ENCODE measurements at places on chromosomes 7 and 10. TPM values are rescaled to one million over a fixed set of nuclear protein-coding genes. Genes with fewer than 3 reads are reported as not detected.
A peak's percentile ranks its signal among the peaks of the same experiment; 100 is the strongest.

AKR1C1 gene
- 160 TPM for total RNA-seq

HSPA12A gene
- 13.6 TPM for total RNA-seq

PDCD4 gene
- total RNA-seq: 53.5 TPM

GRCh38 chr7:19113855-19114550 is 3.4 kb downstream of the TWIST1 start:
- peaks cover 32% of the 10 kb centered on the region for H3K4me1 ChIP-seq
- no peaks in the 10 kb centered on the region for H3K36me3 ChIP-seq
- no peak overlapping the region for H3K27ac ChIP-seq
- no peaks in the 10 kb centered on the region for H3K27me3 ChIP-seq
- H3K4me3 ChIP-seq: peak overlapping the region; percentile 92

GRCh38 chr7:67760971-67761370 is 764.3 kb downstream of the TYW1 start:
- H3K36me3 ChIP-seq: no peaks in the 10 kb centered on the region
- DNase-seq: no peak
- H3K4me3 ChIP-seq: no peak overlapping the region
- H3K27ac ChIP-seq: no peak overlapping the region
- no peaks in the 10 kb centered on the region for H3K27me3 ChIP-seq

- H3K36me3 ChIP-seq: no peaks in the 10 kb centered on the region
- no peak overlapping the region for H3K27ac ChIP-seq
- H3K4me3 ChIP-seq: no peak overlapping the region
- no peaks in the 10 kb centered on the region for H3K4me1 ChIP-seq
Observed at GRCh38 chr10:129977794-129978193, 13.7 kb upstream of the EBF3 start.

DNA sequence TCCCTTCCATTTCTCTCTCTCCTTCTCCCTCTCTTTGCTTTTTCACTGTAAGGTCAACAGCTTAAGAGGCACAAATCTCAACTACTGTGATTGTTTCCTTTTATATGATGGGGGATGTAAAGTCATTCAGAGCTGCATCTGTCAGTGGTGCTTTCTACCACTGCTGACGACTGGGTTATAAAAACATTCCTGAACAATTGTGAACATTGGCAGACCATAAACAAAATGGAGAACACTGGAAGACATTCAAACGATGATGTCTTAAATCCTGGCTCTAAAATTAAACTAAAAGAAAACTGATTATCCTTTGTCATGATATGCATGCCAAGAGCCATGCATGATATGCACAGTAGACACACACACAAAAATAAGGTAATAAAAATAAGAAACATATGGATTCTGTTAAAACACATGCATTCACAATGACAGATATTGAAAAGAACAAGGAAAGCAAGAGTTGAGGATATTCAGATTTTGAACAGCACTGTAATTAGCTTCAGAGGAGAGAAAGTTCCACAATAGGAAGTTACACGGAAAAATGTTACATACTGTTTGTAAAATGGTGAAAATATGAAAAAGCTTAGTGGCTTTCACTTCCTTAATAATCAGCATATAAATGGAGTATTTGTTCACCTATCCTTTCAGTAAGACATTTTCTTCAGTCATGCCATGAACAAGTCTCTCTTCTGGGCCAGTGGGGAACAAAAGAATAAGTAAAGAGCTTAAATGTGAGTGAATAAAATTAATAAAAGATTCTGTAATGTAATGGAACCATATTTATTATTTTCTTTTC is 89.2 kb downstream of the RNLS start:
- no peak overlapping the region for H3K4me3 ChIP-seq
- no peaks in the 10 kb centered on the region for H3K27me3 ChIP-seq
- no peaks in the 10 kb centered on the region for H3K36me3 ChIP-seq
- DNase-seq: no peak

All from thoracic aorta (tissue), 2 donors.